Karpas-422 (cell line): ENCODE measurements at places on chromosomes 12 and 14. TPM values are rescaled to one million over a fixed set of nuclear protein-coding genes. Genes with fewer than 3 reads are reported as not detected.

GRCh38 chr12:53328043-53328435, 6.6 kb upstream of the AAAS start:
- peak; percentile 63 for DNase-seq

DNA sequence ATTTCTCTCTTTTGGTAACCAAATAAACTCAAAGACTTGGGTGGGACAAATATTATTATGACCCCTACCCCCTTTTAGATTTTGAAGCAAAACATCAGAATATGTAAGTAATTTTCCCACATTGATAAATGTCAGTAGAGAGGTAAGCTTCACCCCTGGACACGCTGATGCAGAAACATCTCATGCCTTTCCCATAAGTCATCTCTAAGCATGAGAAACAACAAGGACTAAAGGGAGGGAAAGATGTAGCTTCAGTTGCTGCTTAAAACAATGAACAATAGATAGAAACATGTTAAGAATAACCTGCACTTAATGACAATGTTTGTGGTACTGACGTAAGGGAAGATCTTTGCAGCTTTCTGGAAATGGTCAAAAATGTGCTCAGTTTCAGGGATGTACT, 56.3 kb upstream of the SLC8A3 start:
- DNase-seq = no peak

- DNase-seq = no peak
These were observed 4.4 kb upstream of the WSB2 start for GRCh38 chr12:118065380-118065779.

DNA sequence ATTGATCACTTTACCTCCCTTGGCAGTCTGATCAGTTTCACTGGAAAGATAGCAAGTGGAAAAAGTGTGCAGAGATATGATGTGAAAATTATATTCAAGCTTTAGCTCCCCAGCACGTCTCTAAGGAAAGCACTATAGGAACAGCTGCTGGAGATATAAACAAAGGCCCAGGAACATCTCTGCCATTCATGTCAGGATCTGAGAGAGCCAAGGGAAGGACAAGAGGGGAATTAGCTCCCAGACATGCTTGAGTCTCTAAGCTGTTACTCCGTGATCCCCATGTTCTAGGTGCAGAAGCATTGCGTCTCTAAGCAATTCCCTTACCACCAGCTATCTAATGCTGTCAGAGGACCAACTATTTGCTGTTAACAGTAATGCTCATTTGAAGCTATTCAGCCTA, 700.2 kb downstream of the DIO2 start:
- no peak for DNase-seq

- no peak for DNase-seq
These were observed 68.8 kb upstream of the CAND1 start for GRCh38 chr12:67200386-67200785.

GRCh38 chr12:70186436-70186835, 56.8 kb upstream of the CNOT2 start:
- no peak for DNase-seq

- DNase-seq = no peak
These were observed 10.8 kb downstream of the ISCA2 start for GRCh38 chr14:74504412-74504811.

DNA sequence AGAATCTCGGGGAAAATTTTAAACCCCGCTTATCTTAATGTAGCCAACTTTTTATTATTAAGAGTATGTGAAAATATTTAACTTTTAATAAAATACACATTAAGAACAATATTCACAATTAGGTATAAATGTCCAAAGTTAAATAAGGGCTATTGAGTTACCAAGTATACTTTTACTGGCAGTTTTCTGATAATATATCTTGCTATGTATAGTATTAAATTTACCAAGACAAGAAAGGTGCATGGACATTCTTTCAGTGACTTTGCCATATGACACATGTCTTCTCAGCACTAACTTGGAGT, 115.4 kb downstream of the MON2 start:
- DNase-seq = no peak

DNA sequence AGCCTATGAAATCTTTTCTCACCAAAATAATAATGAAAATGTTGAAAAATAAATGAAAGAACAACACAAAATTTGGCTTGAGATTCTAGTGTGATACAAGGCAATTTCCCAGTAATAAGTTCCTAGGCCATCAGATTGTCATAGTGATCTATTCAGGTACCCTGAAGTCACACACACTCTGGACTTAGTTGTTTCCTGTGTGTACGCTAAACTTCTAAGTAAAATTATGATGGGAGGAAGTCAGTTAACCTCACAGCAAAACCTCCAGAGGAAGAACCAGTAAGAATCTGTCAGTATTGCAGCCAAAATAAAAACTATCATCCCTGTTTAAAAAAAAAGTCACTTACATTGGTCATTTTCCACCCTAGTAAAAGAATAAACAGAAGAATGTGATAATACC, 81.9 kb downstream of the DBX2 start:
- DNase-seq = no peak

GRCh38 chr14:96263347-96264199, 7.6 kb downstream of the BDKRB1 start:
- peak; percentile 70 for DNase-seq

DNA sequence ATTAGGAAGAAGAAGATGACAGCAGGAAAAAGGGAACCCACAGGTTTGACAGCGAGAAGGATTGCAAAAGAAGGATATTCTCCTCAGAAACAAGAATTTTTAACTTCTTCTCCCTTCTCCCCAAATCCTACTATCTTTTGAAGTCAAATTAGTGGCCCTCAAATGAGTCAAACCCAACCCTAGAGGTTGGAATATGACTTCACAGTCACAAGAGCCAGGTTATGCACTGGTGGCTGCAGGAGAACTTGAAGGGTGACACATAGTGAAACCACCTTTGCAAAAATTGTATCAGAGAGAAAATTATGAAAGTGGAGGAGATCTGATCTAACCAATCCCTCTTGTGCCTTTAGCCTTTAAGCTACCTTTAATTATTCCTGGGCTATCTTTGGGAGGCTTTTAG, 386.2 kb upstream of the CCDC196 start:
- no peak for DNase-seq

DNA sequence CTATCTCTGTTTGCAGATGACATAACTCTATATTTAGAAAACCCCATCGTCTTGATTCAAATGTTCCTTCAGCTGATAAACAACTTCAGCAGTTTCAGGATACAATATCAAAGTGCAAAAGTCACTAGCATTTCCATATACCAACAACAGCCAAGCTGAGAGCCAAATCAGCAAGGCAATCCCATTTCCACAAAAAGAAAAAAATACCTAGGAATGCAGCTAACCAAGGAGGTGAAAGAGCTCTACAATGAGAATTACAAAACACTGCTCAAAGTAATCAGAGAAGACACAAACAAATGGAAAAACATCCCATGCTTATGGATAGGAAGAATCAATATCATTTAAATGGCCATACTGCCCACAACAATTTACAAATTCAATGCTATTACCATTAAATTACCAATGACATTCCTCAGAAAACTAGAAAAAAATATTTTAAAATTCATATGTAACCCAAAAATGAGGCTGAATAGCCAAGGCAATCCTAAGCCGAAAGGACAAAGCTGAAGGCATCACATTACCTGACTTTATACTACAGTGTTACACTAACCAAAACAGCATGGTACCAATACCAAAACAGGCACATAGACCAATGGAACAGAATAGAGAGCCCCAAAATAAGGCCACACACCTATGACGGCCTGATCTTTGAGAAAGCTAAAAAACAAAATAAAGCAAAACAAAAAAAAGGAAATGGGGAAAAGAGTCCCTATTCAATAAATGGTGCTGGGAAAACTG, 901.7 kb downstream of the LRFN5 start:
- DNase-seq = no peak

GRCh38 chr12:104602896-104603295, 146.1 kb downstream of the CHST11 start:
- DNase-seq = no peak

DNA sequence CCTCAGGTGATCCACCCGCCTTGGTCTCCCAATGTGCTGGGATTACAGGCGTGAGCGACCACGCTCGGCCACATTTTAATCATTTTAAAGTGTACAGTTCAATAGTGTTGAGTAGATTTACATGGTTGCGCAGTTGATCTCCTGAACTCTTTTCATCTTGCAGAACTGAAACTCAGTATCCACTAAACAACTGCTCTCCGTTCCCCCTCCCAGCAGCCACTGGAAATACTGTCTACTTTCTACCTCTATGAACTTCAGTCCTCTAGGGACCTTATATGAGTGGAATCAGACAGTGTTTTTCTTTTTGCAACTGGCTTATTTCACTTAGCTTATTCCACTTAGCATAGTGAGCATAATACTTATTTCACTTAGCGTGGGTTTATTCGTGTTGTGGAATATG, 53.7 kb downstream of the KCTD10 start:
- no peak for DNase-seq

DNA sequence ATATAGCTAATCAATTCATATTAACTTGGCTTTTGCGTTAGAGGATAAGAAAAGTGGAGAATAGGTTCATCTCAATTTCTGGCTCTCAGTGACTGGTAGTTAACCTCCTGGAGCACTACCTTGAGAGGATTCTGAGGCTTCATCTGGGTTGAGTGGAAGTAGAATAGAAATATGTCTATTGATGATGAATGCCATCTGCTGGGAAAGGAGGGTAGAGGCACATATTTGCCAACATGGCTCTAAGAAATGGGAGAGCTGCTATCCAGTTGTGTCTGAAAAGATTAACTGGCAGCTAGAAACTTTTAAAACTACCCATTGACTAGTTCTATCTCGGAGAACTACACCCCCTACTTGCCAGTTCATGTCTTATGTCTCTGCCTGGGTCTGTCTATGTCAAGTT, 530.1 kb downstream of the NRXN3 start:
- DNase-seq = peak; percentile 58

DNA sequence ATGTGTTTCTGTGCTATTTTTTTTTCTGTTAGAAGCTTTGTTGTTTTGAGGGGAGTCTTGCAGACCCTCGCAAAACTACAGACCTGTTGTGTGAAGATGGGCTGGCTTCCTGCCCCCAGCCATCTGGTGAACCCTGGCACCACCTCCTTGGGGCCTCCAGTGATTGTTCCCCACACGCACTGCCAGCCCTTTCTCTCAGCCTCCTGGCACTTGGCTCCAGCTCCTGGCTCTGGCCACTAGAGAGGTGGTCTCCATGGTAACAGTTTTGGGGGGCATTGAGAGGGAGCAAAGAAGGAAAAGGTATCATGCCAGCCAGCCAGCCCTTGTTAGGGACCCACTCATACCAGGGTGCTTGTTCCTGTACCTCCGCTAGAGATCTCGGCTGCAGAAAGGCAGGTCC, 176.4 kb upstream of the RPH3A start:
- DNase-seq = no peak

GRCh38 chr12:39575498-39575875, 44.1 kb downstream of the ABCD2 start:
- no peak for DNase-seq

DNA sequence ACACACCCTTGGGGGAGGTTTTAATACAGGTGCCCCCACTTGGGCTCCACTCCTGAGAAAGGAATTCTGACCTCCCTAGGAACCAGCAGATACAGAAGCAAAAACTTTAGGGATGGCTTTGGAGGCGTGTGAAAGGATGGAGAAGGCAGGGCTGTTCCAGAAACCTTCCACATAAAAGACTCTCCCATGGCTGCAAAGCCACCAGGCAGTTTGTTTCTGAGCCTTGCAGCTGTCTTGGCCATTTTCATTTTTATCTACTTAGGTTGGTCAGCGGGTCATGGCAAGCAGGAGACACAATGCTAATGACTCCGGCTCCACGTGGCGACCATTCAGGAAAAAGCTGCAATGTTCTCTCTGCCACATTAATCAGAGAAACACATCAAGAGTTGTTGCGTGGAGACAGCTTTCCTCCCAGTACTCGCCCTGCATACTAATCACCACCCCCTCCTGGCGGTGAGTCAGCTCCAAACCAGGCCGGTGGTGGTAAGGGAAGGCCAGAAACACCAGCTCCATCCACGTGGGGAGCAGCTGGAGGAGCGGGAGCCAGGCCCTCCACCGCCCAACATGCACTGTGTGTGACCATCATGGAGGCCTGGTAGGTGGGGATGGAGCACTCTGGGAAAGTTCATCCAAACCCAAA, 30.9 kb upstream of the IRF2BPL start:
- DNase-seq = no peak

DNA sequence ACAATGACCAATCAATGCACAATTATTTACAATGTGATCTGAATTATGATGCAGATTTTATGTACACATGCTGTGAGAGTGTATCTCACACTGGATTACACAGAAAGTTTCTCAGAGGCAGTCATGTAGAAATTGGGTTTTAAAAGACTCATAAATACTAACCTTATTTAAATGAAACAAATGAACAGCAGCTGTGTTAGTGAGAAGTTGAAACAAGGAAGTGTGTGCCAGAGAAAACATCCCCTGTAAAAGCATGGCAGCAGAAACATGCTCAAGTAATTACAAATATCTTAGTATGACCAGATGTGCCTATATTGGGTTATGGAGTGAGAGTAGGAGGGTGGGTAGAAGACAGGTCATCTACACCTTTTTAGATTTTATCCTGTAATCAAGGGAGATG, 723.7 kb downstream of the C12orf50 start:
- no peak for DNase-seq

DNA sequence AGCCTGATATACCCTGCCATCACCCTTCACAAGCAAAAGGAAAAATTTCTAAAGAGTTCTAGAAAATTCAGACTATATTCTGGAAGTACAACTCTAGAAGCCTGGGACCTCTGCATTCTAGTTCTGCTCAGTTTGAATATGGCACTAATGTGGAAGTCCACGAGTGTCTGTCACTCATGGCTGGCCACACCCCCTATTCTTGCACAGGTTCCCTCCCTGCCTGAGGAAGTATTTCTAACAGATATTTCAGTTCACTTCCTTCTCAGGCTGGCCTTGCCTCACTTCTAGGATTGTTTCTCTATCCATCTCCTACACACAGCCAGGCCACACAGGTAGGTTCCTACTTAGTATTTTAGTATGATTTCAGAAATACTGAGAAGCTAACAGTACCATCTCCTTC, 67.4 kb downstream of the PHLDA1 start:
- DNase-seq = peak; percentile 67

DNA sequence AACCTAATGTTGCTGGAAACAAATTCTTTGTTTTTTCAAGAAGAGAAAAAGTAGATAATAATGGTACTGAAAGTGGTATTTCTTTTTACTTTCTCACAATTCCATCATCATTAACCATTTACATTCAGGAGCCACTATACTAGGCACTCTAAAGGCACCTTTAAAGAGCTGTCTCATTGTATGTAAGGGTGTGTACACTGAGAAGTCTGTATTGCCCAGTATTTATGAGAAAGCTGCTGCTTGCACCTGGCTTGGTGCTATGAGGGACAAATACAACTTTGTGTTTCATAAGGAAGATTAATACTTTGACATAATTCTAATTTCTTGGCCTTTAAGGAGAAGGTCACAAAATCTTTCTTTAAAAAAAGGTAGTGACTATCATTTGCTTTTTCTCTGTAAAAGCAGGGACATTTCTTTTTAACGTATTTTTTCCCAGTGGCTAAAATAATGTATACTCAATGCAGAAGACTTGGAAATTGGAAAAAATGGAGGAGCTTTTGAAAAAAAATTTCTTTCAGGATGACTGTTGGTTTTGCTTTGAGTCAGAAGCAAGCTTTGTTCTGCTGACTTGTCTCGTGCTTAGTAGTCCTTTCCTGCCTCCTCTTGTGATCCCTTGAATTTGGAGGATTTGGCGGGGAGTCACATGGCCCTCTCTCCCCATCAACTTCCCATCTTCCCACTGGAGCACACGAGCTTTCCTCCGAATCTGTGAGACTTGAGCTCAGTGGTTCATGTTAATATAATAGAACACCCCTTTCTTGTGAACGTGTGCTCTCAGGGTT, 50.1 kb downstream of the RASSF3 start:
- DNase-seq = no peak

Gene HSPB8
- total RNA-seq = not detected in 2 replicates

Gene LYSET
- total RNA-seq = 21.1 and 35.7 TPM in 2 replicates

Gene BORCS5
- 6.4 and 10.0 TPM in 2 replicates for total RNA-seq

Gene CIROP
- not detected in 2 replicates for total RNA-seq

Gene NT5DC3
- 1.5 and 1.7 TPM in 2 replicates for total RNA-seq

Gene TRPV4
- total RNA-seq = not detected in 2 replicates
